Muscle of leg (tissue), 16 donors: ENCODE measurements at places on chromosomes 5 and 9. TPM values are rescaled to one million over a fixed set of nuclear protein-coding genes. Genes with fewer than 3 reads are reported as not detected.

DNA sequence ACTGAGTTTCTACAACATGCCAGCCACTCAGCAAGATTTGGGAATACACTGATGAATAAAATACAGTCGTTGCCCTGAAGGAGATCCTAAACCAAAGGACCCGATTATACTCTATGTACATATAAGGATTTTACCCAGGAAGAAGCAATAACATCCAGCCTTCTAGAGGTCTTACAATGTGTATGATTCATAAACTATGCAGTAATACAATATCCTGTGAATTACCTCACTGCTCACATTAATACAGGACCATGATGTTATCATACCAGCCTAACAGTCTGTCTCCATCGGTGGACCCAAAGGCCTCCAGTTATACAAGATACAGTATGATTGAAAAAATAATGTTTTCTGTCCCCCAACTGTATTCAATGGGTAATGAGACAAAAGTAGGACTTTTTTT lies 310.5 kb upstream of the TRPM3 start:
- no peak for DNase-seq

DNA sequence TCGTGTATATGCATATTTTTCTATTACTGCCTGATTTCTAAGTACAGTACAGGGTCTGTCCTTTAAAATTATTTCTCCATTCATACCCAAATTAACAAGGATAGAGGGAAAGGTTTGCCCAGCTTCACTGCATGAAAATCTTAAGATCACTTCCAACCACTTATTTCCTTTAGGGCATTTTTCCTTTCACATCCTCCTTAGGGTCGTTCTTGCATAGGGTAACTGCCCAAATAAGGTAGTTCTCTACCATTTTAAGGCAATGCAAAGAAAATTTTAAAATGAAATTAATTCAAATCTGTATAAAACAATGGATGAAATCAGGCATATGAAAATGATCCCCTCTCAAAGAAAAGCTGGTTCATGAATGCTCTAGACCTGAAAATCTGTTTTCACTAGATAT lies 4.1 kb upstream of the CDC20B start:
- DNase-seq: no peak

GRCh38 chr5:38341641-38342040 lies 83.3 kb downstream of the EGFLAM start:
- no peak for DNase-seq

DNA sequence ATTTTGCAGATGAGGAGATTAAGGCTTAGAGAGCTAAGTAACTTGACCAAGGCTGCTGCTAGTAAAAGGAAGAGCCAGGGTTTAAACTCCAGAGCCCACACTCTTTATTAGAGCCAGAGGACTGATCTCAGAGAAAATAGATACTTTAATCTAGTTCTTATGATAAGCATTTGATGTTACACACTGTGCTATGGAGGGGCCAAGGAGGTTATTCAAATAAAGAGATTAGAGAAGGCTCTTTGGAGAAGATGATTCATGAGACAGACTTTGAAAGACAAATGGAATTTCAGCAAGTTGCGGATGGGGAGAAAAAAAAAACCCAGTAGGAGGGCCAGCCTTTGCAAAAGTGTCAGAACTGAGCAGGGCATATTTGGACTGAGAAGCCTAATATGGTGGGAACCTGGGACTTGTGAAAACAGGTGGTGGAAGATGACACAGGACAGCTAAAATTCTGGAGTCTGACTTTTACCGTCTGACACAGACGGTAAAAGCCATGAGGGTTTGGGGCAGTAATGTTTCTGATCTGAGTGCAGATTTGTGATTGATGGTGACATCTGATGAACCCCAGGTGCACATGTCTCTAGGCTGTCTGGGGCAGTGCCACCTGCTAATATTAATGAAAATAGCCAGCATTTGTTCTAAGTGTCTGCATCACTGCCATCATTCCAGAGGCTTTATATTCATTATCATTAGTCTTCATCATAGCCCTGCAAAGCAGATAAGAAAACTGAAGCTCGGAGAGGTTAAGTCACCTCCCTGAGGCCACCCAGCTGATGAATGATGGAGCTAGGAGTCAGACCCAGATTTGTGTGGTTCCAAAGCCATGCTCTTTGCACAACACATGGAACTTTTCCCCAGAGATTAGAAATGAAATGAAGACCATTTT lies 65.3 kb upstream of the CXCL14 start:
- DNase-seq: no peak

- no peak for DNase-seq
Observed at GRCh38 chr5:59777028-59777427, 116.5 kb downstream of the PDE4D start.

DNA sequence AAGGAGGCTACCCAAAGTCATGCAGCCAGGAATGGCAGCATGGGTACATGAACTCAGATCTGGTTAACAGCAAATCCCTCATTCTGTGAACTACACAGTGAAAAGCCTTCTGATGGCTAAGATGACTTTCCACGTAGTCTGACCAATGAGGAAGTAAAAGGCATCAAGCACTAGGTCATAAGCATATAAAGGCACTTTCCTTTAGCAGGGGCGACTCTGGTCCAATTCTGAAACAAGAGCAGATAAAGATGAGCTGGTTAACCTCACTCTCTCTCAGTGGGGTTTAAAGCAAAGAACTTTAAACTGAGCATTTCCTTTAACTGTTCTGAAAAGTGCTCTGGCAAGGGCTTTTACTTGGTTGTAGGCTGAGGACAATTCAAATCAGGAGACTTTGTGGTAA lies 21.1 kb downstream of the PSMB7 start:
- no peak for DNase-seq

DNA sequence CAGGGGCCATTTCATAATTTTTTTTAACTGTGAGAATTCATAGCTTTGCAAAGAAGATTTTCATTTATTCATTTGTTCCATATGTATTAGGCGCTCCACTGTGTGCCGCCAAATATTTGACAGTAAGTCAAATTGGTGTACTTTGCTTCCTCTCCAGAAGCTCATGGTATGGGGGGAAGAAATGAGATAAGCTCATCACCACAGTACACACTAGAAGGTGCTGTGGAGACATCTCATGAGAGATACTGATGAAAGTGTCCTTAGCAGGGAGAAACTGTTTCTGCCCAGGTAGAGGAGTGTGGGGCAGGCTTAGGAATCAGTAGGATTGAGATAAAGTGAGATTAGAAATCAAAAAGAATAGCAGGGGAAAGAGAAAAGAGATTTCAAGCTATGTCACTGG lies 136.2 kb downstream of the CDH6 start:
- no peak for DNase-seq

DNA sequence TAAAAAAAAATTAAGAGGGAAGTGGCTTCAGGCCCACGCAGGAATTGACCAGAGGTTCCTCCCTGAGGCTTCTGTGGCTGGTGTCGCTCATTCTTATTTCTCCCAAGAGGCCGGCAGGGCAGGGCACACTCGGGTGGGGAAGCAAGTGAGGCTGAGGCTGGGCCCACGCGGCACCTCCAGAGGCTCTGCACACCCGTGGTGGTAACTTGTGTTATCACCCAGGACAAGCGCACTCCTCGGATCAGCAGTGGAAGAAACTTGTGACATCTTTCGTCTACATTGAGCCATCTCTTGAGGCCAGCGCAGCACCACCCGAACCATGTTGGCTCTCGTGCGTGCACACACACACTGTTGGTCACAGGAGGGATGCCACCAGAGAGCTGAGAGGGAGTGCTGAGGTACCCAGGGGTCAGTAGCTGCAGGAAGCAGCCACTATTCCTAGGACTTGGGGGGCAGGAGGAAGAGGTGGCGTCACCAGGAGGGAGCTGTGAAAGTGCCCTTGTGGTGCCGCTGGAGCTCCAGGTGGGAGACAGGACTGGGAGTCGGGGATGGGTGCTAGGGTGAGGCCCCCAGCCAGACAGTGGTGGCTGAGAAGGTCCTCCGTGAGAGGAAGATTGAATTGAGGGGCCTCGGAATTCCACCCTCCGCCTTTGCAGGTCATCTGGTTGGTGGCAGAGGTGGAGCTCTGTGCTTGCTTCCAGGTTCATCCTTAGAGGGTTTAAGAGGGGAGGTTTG lies 6.4 kb downstream of the NDUFS6 start:
- DNase-seq: no peak

DNA sequence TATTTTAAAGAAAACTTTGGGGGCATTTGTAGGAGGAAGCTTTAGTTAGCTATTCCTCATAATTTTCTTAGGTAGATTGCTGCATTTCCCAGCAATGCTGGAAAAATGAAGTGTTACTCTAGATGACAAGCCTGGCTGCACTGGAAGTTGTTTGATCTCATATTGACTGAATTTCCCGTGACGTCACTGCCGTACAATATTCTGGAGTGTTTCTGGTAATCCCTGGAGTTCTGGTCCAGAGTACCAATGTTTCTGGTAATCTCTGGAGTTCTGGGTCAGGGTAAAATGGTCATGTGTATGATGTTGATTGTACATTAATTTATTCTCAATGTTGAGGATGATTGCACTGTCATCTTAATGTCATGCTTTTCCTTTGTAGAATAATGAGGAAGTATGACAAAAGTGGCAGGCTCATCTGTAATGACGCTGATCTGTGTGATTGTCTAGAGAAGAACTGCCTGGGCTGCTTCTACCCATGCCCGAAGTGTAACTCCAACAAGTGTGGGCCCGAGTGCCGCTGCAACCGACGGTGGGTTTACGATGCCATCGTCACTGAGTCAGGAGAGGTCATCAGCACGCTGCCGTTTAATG lies 26.2 kb downstream of the ARL14EPL start:
- no peak for DNase-seq

DNA sequence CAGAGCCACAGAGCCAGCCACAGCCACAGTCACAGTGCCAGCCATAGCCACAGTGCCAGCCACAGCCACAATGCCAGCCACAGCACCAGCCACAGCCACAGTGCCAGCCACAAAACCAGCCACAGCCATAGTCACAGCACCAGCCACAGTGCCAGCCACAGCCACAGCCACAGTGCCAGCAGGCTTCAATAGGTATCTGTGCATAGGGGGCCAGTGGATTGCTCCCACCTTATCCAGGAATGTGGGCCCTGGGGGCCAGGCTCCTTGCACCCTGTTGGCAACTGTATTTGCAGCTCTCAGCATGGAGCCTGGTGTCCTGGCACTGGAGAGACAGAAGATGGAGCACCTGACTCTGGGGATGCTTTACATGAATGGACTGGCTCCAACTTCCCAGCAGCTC lies 111.7 kb upstream of the IRX2 start:
- DNase-seq: no peak

GRCh38 chr5:109838157-109838556 lies 148.4 kb downstream of the MAN2A1 start:
- DNase-seq: no peak

DNA sequence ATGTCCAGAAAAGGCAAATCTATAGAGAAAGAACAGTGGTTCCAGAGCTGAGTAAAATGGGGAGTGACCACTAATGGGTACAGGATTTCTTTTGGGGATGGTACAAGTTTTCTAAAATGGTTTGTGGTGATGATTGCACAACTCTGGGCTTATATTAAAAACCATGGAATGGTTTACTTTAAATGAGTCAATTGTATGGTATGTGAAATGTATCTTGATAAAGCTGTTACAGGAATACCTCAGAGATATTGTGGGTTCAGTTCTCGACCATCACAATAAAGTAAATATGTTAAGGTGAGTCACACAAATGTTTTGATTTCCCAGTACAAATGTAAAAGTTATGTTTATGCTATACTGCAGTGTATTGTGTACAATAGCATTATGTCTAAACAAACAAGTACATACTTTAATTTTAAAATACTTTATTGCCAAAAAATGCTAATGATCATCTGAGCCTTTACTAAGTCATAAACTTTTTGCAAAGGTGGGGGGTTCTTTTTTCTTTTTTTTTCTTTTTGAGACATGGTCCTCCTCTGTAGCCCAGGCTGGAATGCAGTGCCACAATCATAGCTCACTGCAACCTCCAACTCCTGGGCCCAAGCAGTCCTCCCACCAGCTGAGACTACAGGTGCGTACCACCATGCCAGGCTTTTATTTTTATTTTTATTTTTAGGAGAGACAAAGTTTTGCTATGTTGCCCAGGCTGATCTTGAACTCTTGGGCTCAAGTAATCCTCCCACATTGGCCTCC lies 65.9 kb downstream of the SHOC1 start:
- DNase-seq: no peak

- no peak for DNase-seq
Observed at GRCh38 chr5:2633992-2634391, 117.5 kb downstream of the IRX2 start.

GRCh38 chr9:87503927-87504326 lies 6.3 kb downstream of the DAPK1 start:
- DNase-seq: no peak

DNA sequence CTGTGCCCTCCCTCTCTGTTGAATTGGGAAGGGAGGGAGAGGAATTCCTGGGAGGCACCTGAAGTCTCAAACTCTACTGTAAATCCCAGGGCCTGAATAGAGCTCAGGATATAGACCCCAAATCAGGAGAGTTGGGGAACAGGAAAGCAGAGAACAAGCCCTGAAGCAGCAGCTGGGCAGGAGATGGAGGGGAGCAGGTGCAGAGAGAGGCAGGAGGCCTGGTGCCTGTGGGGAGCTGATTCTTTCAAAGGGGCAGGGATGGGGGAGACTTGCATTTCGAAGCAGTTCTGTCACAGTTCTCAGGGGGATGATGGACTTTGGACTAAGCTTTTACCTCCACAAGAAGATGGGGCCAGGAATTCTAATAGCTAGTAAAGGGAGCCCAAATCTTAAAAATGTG lies 50.2 kb downstream of the NIM1K start:
- no peak for DNase-seq

GRCh38 chr5:67680099-67680498 lies 483.5 kb upstream of the CD180 start:
- peak; percentile 93 for DNase-seq

DNA sequence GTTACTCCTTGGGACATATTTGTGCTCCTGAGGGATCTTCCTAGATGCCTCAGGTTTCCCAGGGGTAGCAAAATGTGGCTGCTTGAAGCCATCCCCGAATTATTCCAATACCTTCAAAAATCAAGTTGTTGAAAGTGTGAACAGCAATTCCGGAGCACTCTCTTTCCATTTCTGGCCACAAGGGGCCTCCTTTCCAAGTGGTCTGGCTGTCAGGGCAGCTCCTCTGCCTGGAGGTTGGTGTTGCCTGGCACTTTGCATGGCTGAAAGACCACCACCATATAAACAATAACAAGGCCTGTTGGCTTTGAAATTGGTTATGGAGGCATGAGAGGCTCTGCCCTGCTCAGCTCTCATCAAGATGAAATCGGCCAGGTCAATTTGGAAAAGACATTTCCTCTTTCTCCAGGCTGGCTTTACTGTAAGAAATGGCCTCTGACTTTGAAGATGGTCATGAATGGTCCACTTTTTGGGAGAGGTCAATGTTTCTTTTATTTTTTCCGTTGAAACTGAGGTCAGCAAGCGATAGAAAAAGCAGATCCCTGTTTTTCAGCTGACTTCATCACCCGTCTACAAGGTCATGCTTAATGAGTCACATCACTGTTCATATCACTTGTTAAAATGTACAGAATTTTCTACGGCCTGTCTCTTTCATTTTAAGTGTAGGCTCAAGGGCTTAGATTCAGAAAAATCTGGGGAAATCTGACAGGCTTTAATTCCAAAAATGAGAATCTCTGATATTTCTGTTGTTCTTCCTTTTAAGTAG lies 481.1 kb upstream of the ZNF608 start:
- no peak for DNase-seq

GRCh38 chr9:105046907-105047741 lies 119.2 kb upstream of the ABCA1 start:
- DNase-seq: no peak

GRCh38 chr5:126020770-126021169 lies 402.4 kb upstream of the GRAMD2B start:
- DNase-seq: no peak

- no peak for DNase-seq
Observed at GRCh38 chr9:16618524-16618923, 251.9 kb downstream of the BNC2 start.

Gene PRRT1B
- not detected for polyA plus RNA-seq

Gene KIF24
- 20.1 TPM for polyA plus RNA-seq

Gene PDLIM4
- 39.7 TPM for polyA plus RNA-seq

Gene SLC22A4
- polyA plus RNA-seq: 2.9 TPM

Gene ZNF483
- polyA plus RNA-seq: 1.4 TPM

Gene PCAT7
- 12.0 TPM for polyA plus RNA-seq

Gene ADCY2
- 45.9 TPM for polyA plus RNA-seq

Gene TMEM141
- polyA plus RNA-seq: 45.7 TPM
